ENCODE measurements at places on chromosomes 6 and 20. TPM values are rescaled to one million over a fixed set of nuclear protein-coding genes. Genes with fewer than 3 reads are reported as not detected.

Gene AVP
- not detected for total RNA-seq

Gene PRDM13
- not detected for total RNA-seq

Gene RNF144B
- 47.0 TPM for total RNA-seq

Gene CDS2
- 13.8 TPM for total RNA-seq

Gene PLAGL1
- 10.9 TPM for total RNA-seq

Gene SLC16A10
- total RNA-seq = 127 TPM

Gene SOBP
- 12.7 TPM for total RNA-seq

Gene CLIC5
- 78.6 TPM for total RNA-seq

Gene GRM4
- total RNA-seq = 0.03 TPM

Gene PROKR2
- total RNA-seq = not detected

Gene EYS
- not detected for total RNA-seq

Gene HACE1
- total RNA-seq = 3.6 TPM

Gene DZANK1
- total RNA-seq = 0.61 TPM

GRCh38 chr6:18269717-18270116 lies 5.4 kb upstream of the DEK start:
- no peak for DNase-seq

GRCh38 chr20:43448748-43449535 lies 8.8 kb upstream of the SRSF6 start:
- no peak for DNase-seq

DNA sequence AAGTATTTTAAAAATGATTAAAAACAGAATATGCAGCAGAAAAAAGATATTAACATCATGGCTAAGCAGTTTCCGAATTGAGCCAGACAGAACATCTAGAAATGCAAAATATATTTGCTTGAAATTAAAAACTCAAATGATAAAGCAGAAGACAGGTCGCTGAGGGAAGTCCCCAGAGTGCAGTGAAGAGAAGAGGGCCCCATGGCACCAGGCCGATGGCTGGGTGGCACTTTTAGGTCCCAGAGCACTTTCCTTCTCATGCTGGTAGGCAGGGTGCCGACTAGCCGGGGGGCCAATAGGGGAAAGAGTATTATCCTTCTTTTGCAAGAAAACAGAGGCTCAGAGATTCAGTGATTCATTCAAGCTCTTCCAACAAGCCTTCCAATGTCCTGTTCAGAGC lies 58.9 kb downstream of the MYH7B start:
- DNase-seq = no peak

GRCh38 chr6:14082771-14083170 lies 34.8 kb upstream of the CD83 start:
- no peak for DNase-seq

GRCh38 chr6:138258197-138258596 lies 39.9 kb upstream of the PBOV1 start:
- no peak for DNase-seq

GRCh38 chr20:59561614-59562277 lies 42.6 kb upstream of the PHACTR3 start:
- no peak for DNase-seq

DNA sequence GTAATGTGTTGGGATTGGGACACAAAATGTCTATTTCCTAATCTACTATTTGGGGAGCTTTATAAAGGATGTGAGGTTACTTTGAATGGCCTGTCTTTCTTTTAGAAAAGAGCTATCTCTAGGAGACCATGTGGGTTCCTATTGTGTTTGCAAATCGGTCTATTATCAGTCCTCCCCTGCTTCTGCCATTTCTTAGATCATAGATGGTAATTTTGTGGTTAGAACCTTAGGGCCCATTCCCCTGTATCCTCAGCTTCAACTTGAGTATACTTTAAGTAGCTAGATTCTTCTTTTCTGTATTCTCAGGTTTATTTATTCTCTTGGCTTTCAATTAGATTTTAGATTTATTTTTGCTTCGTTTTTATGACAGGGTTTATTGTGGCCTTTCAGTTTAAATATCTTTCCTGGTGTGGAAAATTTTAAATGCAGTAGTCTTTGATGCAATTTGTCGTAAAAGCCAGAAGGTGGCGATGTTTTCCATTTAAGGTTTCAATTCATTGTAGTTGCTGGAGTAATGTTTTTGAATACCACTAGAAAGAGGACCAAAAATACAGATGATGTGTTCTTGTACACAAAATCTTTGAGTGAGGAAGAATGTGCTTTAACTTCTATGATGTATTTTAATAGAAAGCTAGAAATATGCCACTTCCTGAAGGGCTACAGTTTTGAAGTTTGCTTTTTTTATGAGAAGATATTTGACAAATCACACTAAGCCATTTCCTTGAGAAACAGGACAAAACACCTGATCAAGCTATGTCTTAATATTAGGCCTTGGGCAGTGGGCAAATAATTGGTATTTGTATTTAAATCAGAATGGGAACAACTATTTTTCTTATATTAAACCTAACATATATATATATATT lies 20.3 kb downstream of the TBPL1 start:
- DNase-seq = no peak

- no peak for DNase-seq
These were observed 178.1 kb upstream of the MOCS1 start for GRCh38 chr6:40112350-40112749.

GRCh38 chr6:133768656-133769295 lies 120.1 kb upstream of the TCF21 start:
- no peak for DNase-seq

- no peak for DNase-seq
These were observed 17.1 kb downstream of the REPS1 start for GRCh38 chr6:138970856-138971425.

- no peak for DNase-seq
These were observed 48.9 kb upstream of the ARG1 start for GRCh38 chr6:131523988-131524673.

DNA sequence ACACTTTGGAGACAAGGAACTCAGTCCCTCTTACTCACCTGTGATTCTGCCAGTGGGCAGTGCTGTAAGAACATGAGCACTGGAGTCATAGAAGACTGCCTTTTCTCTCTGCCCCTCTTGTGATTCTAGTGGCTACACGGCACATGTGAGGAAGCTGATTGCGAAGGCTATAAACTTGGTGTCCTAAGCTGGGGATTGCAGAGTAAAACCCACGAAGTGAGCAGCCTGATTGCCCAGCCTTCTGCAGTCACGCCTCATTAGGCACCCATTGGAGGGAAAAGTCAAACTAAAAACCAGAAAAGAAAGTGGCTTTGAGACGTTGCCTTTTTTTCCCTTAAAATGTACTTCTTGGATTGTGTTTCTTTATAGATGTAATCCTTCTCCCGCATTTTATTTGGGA lies 748.4 kb upstream of the CHD6 start:
- DNase-seq = no peak

DNA sequence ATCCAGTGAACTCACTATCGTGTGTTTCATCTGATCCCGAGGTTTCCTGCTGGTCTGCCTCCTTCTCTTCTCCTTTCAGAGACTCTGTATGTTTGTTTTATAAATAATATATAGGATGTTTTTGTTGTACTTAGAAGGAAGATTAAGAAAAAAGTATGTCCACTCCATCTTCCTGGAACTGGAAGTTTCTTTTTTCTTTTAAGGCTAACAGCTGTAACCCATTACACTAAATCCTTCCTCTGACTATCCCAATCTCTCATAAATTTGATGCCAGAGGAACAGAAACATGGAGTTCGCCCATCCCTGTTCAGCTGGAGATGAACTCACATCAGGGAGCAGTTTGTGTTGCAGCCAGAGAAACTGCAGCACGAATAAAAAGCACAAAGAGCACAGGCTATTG lies 20.7 kb downstream of the RIPK1 start:
- DNase-seq = no peak

GRCh38 chr6:1868561-1869261 lies 259.0 kb downstream of the FOXC1 start:
- no peak for DNase-seq

GRCh38 chr6:25359191-25359861 lies 80.2 kb downstream of the CARMIL1 start:
- DNase-seq = no peak

DNA sequence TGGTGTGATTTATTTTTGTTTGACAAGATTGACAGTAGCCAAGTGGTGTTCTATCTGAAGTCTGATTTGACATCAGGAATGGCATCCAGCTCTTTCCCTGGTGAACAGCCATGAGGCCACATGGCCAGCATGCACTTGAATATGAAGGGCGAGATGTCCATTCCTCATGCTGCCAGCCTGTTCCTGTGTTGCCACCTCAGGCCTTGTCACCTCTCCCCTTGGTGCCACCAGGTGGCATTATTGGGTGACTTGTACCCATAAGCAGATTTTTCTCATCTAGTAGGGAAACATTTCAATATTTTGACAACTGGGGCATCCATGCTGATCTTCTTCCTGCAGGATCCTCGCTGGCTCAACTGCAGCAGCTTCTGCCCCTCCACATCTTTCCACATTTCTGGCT lies 199.1 kb downstream of the ERMARD start:
- DNase-seq = no peak

DNA sequence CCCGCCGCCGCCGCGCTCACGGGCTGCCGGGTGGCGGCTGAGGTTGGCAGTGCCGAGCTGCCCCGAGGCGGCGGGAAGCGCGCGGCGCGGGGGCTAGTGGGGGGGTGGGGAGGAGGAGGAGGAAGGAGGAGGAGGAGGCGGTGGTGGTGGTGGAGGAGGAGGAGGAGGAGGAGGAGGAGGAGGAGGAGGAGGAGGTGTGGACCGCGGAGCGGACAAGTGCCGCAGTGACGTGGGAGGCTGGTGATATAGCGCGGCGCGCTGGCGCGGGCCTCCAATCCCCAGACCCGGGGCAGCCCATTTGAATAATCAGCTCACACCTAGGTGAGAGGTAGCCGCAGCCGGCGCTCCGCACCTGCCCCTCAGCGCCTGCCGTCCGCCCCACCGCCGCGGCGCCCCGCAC lies at the start of gene FOXA2:
Gene FOXA2 (minus strand): TSS at position 51 of the 400 bp plus-strand sequence. CDS start 294 bp downstream, outside the sequence.
- DNase-seq = no peak

DNA sequence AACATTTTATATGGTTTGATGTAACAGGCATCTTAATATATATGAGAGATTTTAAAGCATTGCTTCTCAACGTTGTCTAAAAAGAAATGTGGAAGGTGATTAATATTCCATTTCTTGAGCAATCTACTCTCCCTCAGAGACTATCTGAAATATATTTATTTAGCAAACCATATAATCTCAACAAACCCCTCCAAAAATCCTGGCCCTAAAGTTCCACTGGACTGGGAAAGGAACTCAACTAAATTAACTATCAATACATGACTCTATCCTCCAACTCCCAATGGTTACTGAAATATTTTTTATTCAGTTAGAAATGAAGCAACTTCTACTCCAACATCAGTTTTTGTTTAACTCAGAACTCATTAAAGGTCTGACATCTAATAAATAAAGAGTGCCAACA lies 6.3 kb downstream of the TASP1 start:
- no peak for DNase-seq

DNA sequence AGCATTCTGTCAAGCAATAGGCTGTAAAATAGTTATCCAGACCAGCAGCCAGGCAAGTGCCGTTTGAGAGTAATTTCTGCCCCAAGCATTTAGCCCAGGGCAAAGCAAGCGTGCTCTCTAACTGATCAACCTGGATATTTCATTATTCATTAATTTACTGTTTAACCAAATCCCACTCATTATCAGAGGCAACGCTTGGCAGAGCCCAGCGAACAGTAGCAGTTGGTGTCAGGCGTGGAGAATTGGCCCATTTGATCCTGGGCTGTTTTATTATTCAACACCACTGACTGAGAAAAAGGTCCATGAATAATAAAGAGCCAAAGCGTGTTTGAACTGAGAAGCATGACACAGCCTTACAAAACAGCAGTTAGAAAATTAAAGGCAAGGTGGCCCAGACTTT lies 35.3 kb downstream of the TFAP2B start:
- DNase-seq = no peak

GRCh38 chr20:9629831-9630230 lies 115.4 kb downstream of the LAMP5 start:
- DNase-seq = no peak

DNA sequence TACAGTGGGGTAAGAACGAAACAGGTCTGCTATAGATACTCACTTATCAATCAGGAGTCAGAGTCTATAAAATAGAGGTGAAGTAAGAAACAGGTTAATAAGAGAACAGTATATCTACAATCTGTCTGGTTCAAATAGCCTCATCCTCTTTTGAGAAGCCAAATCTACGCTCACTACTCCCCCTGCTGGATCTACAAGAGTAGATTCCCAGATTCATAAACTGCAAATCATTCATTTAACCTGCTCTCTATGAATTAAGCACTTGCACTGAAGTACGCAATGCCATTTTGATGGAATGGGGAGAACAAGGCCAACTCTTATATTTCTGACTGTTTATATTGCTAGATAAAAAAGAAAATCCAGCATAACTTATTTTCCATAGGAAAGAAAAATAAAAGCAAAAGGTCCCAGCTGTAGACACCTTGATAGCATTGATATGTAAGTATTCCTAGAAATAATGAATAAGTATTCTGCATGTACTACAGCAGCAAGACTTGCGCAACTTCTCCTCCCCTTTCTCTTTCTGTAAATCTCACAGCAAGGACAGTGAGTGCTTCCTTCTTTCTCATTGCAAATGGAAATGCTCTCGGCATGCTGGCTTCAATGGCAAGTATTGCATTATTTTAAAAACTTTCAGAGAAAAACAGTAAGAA lies 92.3 kb downstream of the RFX6 start:
- DNase-seq = peak; percentile 5

DNA sequence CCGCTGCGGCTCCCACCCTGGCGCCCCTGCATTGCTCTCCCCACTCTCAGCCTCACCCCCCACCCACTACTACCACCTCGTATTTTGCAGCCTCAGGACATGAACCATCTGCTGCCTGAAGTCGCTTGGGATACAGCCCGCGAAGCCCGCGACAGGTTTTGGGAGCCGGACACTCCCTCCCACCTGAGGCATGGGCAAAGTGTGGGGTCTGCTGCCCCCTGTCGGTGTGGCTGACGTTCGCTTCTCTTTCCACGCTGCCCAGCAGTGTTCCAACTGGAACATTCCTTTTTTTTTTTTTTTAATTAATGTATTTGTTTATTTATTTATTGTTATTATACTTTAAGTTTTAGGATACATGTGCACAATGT lies 15.3 kb upstream of the LPA start:
- no peak for DNase-seq

DNA sequence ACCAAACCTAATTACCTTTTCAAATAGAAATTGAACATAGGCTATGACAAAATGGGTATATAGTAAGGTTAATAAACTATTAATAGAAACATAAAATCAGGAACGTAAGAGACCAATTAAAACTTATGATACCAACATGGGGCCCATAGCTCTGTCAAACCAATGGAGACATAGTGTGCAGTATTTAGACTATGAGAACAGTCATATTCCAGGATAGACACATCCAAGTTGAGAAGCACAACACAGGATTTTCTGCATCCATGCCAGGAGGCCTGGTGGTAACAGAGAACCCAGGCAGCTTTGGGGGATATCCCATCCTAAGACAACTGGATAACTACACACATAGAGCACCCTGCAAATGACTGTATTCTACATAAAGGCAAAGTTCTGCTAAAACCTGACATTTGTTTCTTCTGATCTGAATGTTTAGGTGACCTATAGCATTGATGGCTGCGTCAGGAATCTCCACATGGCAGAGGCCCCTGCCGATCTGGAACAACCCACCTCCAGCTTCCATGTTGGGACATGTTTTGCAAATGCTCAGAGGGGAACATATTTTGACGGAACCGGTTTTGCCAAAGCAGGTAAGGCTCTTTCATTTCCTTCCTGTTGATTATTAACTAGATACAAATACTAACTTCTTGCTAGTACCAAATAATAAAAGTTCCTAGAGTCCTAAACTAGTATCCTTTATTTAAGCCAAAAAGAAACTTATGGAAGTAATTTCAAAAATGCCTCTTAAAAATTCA lies 202.7 kb downstream of the ARHGAP18 start:
- DNase-seq = no peak
